SHP77 treated with DMSO at 0.1 percent for 48 hours (cell line): ENCODE measurements at places on chromosomes 1 and 21.

DNA sequence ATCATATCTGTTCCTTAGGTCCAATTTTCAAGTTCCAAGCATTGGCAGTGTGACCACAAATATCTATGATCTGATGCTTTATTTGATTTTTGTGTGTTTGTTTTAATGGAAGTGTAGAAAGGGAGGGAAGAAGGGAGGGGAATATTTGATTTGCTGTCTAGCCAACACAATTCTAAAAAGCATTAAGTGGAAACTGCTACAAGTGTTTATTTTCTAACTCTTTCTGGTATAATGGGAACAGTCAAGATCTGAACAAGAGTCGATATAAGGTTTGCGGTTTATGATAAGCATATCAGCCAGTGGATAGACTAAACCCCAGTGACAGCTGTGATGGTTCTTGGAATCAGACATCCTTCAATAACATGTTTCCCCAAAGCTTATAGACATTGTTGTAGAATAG, 267.8 kb upstream of the SNX7 start:
- no peak for DNase-seq

GRCh38 chr1:149931212-149931790, 3.7 kb upstream of the SF3B4 start:
- DNase-seq = no peak

GRCh38 chr1:185912504-185912903, 178.3 kb downstream of the HMCN1 start:
- DNase-seq = no peak

DNA sequence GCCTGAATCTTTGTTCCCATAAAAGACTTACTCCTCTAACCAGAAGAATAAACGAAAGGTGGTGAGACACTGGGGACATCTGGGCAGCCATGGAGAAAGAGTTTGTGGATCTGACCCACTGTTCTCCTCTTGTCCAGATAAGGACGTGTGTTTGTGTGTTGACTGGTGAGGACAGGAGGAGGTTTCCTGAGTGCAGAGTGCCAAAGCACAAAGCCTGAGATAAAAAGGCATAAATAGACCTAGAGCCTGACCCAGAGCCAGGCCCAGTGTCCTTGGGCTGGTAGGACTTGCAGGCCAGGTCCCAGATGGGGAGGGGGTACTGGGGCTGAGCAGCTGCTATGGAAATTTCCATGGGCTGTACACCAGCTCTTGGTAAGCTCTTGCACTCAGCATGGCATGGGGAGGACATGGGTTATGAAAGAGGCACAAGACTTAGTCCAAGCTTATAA, 19.6 kb upstream of the COQ8A start:
- DNase-seq = no peak

DNA sequence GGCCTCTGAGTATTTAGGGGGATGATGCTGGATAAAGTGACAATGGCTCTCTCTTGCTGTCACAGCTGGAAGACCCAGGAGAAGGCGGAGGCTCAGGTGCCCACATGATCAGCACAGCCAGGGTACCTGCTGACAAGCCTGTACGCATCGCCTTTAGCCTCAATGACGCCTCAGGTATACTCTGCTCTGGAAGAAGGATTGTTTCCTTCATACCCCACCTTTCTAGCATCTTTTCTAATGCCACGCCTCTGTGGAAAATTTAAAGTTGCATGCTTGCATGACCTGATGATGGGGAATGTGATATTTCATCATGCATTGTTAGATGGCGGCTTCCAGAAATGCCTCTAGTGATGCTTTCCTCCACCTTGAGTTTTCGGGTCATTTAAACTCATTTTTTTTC, 2.8 kb downstream of the MAP3K7CL start:
- no peak for DNase-seq

- DNase-seq = no peak
Observed at GRCh38 chr1:92910081-92910480, 51.2 kb downstream of the DIPK1A start.

DNA sequence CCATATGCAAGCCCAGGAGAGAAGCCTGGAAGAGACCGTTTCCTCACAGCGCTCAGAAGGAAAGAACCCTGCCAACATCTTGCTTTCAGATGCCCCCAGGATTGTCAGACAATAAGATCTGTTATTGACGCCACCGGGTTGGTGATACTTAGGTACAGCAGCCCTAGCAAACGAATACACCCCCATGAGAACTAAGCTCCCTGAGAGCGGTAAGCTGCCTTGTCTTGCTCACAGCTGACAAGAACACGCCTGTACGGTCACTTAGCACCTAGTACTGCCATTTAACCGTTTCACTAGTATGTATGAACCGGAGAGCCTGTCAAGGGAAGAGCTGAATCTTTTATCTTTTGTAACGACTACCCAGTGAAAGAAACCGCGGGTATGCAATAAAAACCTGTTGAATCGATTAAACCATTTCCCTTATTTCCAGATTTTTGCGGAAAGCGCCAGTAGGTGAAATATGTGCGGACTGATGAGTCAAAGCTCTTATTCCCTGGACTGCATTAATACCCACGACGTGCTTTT, 619 bp upstream of the ZBTB8B start:
- DNase-seq = no peak

GRCh38 chr1:195202241-195202640, 1406.0 kb downstream of the KCNT2 start:
- peak; percentile 43 for DNase-seq
